ENCODE measurements at places on chromosomes 5 and 9.

DNA sequence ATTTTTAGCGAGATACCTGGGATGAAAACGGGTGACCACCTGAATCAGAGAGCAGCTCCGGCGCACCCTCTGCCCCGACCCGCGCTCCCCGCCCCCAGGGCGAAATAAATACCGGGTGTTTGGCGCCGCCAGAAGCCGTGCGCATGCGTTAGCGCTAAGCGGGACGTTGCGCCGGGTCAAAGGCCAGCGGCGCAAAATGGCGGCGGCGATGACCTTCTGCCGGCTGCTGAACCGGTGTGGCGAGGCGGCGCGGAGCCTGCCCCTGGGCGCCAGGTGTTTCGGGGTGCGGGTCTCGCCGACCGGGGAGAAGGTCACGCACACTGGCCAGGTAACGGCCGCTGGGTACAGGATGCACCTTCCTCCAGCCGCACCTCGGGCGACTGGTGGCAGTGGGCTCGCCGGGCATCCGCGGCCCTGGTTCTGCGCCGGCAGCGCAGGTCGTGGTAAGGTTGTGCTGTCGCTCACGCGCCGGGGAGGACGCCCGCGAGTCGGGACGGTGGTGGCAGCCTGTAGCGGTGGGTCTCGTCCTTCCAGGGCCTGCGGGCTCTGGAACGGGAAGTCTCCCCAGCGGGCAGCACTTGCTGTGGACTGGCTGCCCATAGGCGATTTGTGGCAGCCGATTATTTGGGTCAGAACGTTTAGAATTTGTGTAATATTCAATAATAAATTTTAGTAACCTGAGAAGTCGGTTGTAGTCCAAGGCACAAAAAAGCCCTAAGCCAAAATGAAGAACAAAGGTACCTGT is at the start of gene NDUFS6:
Gene NDUFS6, plus strand, starts transcription at position 186 of the 745 bp plus-strand sequence. Its CDS starts 11 bp downstream, at position 197.
- peak; percentile 52 for DNase-seq

- DNase-seq = peak; percentile 71
Measured at GRCh38 chr9:20355022-20355421, 267.3 kb downstream of the MLLT3 start.

GRCh38 chr5:137399911-137400310 is 99.2 kb downstream of the SPOCK1 start:
- DNase-seq = no peak

DNA sequence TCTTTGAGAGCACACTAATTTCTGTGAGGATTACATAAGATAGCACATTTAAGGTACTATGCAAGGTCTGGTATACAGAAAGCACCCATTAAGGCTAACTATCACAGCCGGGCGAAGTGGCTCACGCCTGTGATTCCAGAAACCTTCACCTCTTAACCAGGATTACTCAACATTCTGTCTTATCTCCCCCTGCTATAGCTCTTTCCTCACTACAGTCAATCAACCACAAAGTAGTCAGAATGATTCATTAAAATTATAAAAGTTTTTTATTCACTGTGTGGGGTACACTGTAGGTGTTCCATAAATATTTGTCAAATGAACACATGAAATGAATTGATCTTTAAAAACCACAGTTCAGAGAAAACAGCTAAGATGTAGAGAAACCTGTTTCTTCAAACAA is 48.7 kb downstream of the CHD1 start:
- DNase-seq = no peak

- DNase-seq = no peak
Measured at GRCh38 chr5:74864823-74865222, 1.4 kb downstream of the FAM169A start.

Measured in AG10803 (cell line).